ENCODE measurements at places on chromosomes 3 and 15.

DNA sequence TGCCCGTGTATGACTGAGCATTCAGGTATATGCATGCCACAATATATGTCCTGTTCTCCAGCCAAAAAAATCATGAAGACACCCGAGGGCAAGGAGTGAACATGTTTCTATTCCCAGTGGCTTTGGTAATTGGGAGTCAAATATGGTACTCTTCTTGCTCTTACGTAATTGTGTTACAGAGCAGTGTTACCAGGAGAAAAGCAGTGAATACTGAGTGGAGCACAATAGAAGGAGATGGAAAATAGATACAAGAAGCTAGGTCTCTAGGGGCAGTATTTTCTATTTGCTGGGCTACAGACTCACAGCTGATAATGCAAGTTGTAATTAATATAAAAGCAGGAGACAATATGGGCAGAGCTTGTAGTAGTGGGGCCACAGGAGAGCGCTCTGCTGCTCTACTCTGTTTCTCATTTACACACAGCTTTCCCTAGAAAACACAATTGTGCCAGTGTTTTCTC lies 13.2 kb downstream of the MEIS2 start:
- no peak for ATAC-seq

GRCh38 chr3:177107461-177108239 lies 89.6 kb downstream of the TBL1XR1 start:
- ATAC-seq = no peak

- ATAC-seq = no peak
Observed at GRCh38 chr3:184030536-184030935, 1.0 kb upstream of the HTR3D start.

- no peak for ATAC-seq
Observed at GRCh38 chr3:30641416-30642251, 35.2 kb downstream of the TGFBR2 start.

- ATAC-seq = no peak
Observed at GRCh38 chr15:95325763-95326404, 1004.6 kb upstream of the NR2F2 start.

DNA sequence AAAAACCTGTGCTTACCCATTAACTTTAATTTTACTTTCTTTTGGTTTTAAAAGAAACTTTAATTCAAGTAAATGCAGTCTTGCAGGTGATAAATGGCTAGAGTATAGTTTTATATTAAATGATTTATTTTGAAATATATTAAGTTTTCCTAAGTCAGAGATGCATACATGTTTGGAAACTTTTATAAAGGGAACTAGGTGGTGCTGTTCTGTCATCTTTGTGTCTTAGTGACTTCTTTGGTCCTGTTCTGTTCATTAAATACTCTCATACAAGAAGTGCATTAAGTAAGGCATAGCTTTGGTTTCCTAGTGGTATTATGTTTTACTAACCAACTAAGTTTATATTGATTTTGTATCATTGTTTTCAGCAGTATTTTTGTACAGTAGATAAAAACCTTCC lies 15.6 kb downstream of the CADM2 start:
- ATAC-seq = no peak

- no peak for ATAC-seq
Observed at GRCh38 chr3:38264779-38265178, 833 bp upstream of the SLC22A13 start.

GRCh38 chr15:86041399-86041798 lies 38.3 kb upstream of the AGBL1 start:
- no peak for ATAC-seq

DNA sequence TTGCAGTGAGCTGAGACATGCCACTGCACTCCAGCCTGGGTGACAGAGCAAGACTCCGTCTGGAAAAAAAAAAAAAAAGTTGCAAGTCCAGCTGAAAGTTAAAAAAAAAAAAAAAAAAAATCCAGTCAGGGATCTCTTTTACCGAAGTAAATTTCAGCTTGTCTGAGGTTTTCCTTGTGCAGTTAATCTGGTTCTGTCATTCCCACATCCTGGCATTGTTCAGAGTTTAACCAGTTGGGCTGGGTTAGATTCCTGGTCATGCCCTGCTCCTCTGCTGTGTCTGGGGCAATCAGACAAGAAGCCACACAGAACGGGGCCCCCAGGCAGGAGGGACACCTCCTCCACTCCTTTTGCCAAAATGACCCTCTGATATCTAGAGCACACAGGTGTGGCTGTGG lies 84.1 kb upstream of the KLHL25 start:
- no peak for ATAC-seq

- no peak for ATAC-seq
Observed at GRCh38 chr15:46676233-46677206, 1040.8 kb upstream of the SEMA6D start.

DNA sequence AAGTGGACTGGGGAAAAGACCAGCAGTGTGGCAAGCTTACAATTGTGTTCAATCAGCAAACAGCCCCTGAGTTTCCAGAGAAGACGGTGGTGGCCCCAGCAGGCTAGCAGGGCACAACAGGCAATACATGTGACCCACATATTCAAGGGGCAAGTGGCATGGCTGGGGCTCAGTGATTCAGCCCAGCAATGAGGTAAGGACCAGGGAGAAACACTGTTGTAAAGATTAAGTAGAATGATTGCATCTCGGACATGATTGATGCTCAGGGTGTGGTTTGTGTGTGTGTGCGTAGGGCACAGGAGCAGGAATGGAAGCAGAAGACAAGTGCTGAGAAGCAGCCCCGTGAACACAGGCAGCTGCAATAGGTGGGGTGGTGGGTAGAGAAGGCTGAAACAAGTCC lies 37.9 kb downstream of the KLHL6 start:
- no peak for ATAC-seq

- no peak for ATAC-seq
Observed at GRCh38 chr3:126580746-126581145, 22.0 kb upstream of the C3orf22 start.

- ATAC-seq = no peak
Observed at GRCh38 chr3:126509597-126510307, 7.8 kb downstream of the UROC1 start.

DNA sequence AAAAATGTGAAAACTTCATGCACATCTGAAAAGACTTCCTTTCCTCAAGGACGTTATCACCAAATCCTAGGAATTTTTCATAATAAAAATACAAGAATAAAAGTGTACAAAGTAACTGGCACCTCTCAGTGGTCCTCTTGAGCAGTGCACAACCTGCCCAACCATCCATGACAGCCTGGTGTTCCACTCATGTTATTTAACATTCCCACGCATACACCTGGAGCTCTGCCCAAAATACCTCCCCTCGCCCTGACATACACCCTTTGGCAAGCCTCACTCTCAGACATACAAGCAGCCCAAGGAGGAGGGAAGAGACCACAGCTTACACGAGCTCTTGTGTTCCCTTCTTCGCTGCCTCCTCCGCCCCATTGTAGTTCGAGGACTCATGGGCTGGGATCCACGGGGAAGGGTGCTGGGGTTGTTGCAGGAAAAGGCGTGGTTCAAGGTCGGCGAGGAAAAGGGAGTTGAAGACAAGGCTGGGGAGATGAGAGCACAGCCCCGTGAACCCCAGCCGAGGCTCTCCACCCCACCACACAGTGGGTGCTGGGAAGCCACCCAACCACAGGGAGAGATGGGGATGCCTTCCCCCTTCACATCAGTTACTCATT lies 23.3 kb downstream of the GRIP2 start:
- ATAC-seq = no peak

- ATAC-seq = no peak
Observed at GRCh38 chr3:148211725-148212124, 486.0 kb upstream of the AGTR1 start.

DNA sequence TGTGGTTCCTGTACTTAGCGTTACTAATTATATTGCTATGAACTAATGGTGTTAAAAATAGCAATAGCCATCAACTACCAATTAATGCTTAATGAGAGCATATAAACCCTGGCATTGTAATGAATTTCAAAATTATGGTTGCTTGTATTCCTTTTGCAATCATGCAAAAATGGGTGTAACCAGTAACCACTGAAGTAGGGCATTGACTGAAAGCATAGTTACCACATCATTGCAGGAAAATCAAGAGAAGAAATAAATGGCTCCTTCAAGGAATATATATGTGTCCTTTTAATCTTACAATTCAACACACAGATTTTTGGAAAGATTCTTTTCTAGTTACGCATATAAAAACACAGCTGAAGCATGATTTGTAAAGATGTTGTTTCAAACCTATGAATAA lies 328.3 kb upstream of the AGTR1 start:
- no peak for ATAC-seq

DNA sequence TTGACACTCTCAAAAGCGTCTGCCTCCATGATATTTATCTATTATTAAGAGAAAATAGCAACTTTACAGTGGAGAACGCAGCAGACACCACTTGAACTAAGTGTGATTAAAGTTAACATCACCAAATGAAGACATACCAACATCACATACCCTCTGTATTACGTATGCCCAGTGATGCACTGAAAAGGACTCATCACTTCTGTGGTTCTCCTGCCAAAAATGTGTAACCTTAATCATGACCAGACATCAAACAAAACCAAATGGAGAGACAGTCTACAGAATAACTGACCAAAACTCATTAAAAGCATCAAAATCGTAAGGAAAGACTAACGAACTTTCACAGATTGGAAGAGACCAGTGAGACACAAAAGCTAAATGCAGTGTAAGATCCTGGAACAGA lies 103.2 kb downstream of the PPP2R3A start:
- no peak for ATAC-seq

GRCh38 chr3:78096488-78097255 lies 1056.8 kb downstream of the ROBO2 start:
- ATAC-seq = no peak

- no peak for ATAC-seq
Observed at GRCh38 chr15:60353245-60353920, 44.4 kb downstream of the ANXA2 start.

DNA sequence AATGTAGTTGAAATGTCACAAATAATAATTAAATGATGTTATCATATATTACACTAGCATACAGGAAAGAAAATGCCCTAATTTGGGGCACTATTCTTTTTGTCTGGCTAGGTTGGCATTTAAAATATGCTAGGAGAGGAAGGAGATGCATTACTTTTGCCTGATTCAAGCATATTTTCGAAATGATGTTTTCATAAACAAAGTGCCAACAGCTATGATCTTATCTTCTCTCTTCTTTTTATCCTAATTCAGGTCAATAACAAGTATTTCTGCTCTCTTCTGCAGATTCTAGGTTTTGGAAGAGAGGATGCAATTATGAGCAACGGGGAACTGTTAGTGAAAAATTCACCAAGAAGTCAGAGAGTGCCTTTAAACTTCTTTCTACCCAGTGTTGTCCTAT lies 55.8 kb upstream of the NR2F2 start:
- no peak for ATAC-seq

GRCh38 chr3:149599236-149599635 lies 58.6 kb downstream of the WWTR1 start:
- no peak for ATAC-seq

DNA sequence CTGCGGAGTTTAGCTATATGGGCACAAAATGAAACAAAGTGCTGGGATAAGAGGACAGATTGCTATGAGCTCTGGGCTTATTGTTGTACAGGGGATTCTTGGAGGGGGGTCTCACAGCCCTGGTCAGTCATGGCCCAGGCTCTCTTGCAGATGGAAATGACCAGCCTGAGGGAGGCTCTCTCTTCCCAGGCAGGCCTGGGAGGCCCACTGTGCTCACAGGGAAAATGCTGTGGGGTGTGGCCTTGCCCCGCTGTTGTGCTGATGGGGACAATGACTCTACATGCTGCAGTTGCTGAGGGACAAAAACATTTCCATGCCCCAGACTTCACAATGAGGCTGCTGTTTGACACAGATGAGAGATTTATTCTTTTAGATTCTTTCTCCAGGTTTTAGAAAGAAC lies 202.2 kb downstream of the KLF13 start:
- no peak for ATAC-seq

DNA sequence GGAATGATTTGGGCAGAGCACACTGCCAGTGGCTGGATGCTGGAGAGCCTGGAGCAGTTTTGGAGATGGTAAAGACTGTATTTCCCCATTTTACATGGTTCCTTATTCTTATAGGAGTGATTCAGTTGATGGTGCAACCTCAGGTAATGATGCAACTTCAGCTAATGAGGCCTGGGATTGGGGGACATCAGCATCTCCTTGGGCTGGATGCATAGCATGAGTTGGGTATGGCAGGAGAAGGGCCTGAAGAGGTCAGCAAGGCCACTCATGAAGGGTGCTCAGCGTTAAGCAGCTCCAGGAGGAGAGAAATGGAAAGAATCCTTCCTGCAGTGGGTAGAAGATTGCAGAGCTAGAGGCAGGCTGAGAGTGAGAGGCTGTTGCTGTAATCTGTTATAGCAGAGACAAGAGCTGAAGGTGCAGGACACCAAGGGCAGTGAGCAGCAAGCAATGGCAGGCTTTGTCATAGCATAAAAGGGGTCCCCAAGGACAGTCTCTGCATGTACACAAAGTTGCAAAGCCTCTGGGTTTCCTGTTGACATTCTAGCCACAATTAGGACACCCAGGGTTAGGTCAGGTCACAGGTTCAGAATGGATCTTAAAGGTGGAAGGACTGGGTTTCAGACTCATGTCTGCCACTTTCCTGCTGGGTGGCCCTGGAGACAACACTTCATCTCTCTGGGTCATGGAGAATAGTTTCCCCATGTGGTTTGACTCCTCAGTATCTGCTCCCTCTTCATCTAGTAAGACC lies 29.5 kb upstream of the SNRK start:
- ATAC-seq = no peak

DNA sequence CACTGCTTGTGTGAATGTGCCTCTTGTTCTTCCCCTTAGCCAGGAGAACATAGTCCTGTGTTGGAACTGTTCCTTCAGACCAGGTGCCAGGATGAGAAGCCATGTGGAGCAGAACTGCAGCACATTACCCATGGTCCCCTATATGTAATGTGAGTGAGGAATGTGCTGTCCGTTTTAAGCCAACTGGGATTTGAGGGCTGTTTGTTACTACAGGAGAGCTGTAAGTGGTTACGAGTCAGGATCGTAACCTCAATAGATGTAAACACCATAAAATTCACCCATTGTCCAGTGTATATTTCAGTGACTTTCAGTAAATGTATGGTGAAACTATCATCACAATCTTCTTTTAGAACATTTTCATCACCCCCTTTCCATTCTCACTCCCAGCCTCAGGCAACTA lies 10.1 kb upstream of the SCAP start:
- ATAC-seq = no peak

DNA sequence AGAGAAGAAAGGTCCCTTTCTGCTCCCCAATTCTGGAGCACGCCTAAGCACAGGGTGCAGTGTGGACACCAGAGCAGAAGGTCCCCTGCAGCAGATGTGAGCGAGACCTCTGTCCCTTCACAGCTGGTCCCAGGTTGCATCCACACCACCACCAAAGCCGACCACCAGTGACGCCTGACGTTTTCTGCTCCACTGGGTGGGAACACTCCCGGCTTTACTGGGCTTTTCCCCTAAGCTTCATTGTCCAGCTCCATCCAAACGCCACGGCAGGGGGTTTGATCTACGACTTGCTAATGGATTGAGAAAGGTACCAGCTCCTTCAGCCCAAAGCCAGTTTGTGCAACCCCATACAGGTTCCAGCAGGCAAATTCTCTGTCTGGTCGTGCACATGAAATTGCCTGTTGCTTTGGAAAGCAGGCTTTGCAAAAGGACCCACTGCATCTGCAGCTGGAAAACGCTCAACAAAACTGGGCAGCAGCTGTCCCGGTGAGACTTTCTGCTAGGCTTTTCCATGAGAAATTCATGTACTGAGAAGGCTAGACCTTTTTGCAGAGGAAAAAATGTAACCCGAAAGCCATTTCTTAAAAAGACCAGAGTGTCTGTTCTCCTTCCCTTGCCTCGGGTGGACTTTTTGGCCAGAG lies 31.1 kb downstream of the ADAMTS17 start:
- ATAC-seq = no peak
